ENCODE measurements at places on chromosomes 1 and 21.

GRCh38 chr1:200918006-200918405 is 23.3 kb downstream of the INAVA start:
- peak; percentile 32 for DNase-seq

DNA sequence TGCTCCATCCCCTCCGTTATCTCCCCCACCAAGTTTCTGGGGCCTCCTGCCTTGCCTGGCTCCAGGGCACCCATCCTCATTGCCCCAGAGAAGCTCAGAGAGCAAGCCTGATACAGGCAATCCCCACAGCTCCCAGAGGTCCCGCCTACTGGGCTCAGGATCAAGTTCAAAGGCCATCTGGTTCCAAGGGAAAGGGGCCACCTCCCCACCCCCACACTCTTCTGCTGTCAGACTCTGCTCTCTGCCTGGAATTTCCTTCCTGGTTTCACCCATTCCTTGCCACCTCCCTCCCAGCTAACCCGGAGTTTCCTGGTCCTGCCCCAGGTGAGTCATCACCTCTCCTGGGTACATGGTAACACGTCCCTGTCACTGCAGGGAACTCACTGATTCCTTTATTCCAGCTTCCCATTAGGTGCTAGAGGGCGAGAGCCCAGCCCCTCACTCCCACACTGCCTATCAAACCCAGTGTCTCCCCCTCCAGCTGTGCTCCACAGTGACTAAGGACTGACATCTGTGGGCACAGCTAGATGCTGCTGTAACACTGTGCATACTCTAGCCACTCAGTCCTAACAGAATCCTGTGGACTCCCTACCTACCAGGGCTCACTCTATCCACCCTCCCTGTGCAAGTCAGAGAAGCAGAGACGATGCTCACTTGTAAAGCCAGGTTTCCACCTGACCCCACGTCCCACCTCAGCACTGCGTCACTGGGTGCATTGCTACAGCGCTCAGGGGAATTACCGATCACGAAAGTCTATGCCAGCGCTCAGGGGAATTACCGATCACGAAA is 21.8 kb downstream of the RSPH1 start:
- DNase-seq: peak; percentile 19

GRCh38 chr1:89451011-89451410 is 73.6 kb upstream of the LRRC8B start:
- DNase-seq: peak; percentile 38

DNA sequence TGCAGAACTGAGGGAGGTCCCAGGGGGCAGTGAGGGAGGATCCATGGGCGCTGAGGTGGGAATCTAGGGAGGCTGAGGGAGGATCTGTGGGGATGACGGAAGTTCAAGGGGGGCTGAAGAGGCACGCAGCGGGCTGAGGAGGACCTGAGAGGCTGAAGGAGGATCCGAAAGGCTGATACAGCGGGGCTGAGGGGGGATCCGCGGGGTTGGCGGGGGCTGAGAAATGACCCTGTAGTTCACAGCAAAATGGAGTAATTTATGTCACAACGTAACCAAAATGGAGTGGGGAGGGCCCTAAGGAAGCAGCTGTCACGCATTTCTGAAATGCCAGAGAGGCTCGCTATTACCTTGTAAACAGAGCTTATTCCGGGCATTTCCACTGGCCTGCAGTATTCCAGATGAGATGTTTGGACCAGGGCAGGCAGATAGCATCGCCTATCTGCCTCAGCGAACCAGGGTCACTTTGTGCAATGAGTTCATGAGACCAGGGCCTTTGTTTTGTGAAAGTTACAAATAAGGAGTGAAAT is 926 bp upstream of the MRPL55 start:
- peak; percentile 79 for DNase-seq

- no peak for DNase-seq
Measured at GRCh38 chr1:234638832-234639799, 29.1 kb upstream of the IRF2BP2 start.

DNA sequence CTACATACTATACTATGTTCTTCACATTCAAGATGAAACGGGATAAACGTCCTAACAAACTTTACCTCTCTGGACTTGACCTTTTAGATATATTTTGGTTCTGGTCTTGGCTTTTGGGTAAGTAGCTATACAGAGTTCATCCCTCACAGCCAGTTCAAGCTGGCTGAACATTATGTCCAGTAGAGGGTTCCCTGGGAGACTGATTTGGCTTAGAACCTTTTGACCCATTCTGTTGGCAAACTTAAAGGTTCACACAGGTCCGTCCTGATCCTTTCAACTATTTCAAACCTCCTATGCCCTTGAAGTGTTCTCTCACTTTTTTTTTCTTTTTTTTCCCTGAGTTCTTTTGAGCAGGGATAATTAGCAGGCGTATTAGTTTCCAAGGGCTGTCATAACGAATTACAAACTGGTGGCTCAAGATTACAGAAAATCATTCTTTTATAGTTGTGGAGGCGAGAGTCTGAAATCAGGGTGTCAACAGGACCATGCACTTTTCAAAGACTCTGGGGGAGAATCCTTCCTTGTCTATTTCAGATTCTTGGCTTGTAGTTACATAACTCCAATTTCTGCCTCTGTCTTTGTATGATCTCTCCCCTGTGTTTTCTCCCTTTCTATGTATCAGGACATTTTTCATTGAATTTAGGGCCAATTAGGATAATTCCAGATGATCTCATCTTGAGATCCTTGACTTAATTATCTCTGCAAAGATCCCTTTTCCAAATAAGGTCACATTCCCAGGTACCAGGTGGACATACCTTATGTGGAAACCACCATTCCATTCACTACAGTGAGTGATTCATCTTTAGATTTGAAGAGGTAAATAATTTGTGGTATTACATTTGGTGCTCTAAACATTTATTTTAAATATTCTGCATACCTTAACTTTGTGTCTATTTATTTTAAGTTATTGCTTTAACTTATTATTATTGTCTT is 257.4 kb upstream of the USP25 start:
- DNase-seq: no peak

- DNase-seq: no peak
Measured at GRCh38 chr1:32758795-32759430, 56.3 kb upstream of the SYNC start.

- DNase-seq: no peak
Measured at GRCh38 chr1:106465666-106466065, 590.8 kb upstream of the PRMT6 start.

- DNase-seq: no peak
Measured at GRCh38 chr1:37719572-37720195, 27.4 kb downstream of the CDCA8 start.

- no peak for DNase-seq
Measured at GRCh38 chr1:100971021-100971420, 54.6 kb downstream of the DPH5 start.

DNA sequence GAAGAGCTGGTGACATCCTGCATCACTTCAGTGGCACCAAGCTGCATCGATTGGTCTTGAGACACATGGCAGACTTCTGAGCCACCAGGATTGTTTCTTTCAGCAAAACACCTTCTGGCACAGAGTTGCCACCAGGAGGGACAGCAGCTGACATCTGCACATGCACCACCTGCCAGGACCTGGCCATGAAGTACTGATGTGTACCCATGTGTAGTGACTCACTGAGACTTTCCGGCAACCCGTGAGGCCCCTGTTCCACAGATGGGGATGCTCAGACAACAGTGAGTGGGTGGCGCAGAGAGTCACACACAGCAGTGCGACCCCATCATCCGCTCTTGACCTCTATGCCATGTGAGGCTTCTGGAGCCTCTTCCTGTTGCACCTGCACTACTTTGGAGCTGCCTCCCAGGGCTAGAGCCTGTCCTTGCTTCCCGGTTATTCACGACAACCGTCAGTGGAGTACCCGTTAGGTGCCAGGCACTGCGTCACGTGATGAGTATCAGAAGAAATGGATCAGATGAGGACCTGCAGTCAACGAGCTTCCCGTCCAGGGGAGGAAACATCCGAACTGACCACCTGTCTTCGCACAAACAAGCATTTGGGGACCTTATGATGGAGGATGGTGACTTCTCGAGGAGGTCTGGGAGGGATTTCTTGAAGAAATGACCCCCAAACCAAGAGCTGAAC is 80.5 kb upstream of the VAMP3 start:
- DNase-seq: no peak

- peak; percentile 81 for DNase-seq
Measured at GRCh38 chr1:240575981-240576662, 35.8 kb downstream of the GREM2 start.

DNA sequence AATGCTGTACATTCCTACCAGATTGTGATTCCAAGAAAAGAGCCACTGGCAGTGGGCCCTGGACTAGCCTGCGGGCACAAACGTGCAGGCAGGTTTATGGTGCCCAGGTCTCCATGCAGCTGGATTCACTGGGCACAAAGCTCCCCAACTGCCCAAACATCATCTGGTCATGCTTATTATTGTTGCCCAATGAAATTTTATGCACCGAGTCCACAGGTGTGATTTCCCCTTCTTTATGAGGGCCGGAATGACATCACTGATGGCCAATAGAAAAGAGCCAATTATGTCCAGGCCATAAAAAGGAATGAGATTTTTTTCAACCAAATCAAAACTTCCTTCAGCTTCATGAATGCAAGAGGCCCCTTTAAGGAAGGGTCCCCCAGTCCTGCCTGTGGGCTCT is 66.2 kb downstream of the ERI3 start:
- no peak for DNase-seq

GRCh38 chr1:67171574-67171955 is 5.3 kb downstream of the IL23R start:
- DNase-seq: no peak

- peak; percentile 25 for DNase-seq
Measured at GRCh38 chr1:101301446-101302057, 64.7 kb downstream of the S1PR1 start.

DNA sequence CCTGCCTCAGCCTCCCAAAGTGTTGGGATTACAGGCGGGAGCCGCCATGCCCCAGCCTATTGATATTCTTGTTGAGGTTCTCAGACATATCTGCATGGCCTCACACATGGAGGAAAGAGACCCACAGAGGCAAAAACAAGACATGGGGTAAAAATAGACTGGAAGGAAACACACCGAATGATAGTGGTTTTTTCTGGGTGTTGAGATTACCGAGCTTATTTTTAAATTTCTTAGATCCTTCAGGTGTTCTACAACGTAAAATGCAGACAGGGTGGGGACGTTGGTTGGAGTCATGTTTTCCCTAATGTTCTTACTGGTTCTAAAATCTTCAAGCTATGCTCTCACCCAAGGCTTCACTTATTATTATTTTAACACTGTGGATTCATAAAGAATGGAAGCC is 23.9 kb upstream of the RUNX3 start:
- no peak for DNase-seq

DNA sequence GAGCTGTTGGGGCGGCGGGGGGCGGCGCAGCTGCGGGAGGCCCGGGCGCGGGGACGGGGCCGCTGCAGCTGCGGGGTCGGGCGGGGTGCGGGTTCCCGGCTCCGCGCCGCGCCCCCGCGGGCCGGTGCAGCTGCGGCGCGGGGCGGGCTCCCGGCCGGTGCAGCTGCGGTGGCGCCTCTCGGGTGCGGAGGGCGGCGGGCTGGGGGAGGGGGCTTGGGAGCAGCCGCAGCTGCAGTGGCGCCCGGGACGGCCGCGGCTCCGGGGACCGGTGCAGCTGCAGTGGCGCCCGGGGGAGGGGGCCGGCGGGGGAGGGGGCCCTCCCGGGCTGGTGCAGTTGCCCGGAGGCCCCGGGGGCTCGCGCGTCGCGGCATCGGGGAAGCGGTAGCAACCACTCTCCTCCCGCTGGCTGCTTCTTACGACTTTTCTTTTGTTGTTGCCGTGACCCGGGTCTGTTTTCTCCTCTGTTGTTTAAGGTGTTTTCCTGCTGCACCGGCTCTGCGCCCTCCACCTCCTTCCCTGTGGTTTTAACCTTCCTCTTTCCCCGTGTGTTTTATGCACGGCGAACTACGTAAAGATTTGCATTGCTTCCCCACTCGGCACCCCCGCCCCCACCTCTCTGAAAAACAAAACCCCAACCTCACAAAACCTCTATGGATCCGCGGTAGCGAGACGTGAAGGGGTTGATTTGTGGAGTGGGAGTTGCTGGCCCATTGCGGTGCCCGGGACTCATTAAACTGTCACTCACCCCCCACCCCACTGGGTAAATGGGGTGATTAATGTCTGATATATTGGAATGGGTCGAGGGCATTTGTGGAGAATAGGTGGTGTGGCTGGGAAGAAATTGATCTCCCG is 1.7 kb upstream of the ZBTB18 start:
- peak; percentile 50 for DNase-seq

GRCh38 chr1:1203561-1204424 is 2.6 kb downstream of the TNFRSF18 start:
- no peak for DNase-seq

DNA sequence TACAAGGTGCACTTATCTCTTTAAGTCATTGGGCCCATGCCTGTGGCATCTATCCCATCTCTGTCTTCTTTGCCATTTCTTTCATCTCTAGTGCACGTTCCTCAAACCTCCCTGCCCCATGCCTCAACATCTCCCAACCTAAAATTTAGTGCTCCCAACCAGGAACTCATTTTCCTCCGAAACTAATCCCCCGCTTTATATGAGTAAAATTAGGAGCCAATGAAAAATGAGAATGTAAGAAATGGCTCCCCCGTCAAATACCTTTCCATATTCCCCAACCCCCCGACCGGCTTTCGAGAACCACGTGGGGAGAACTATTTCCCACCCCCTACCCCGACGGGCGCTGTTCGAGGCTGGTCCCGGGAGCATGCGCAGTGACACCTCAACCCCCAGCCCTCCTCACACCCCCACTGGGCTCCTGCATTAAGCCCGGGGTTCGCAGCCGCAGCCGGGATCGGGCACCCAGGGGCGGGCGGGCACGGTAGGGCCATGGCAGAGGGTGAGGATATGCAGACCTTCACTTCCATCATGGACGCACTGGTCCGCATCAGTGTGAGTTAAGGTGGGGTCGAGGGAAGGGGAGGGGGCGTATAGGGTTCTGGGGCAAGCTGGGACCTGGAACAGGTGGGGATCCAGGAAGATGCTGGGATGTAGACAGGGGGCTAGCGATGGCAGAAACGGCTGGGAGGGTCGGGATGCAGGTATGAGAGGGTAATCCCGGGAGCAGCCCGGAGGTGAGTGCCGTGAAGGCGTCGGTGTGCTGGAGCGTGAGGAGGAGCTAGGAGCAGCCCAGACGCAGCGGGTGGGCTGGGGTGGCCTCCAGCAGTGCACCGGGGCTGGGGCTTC is at the start of gene TRIM46:
Gene TRIM46 (plus strand): TSS at position 372 of the 846 bp plus-strand sequence. CDS start 118 bp downstream, at position 490.
- DNase-seq: peak; percentile 79

- no peak for DNase-seq
Measured at GRCh38 chr1:47228644-47229030, 3.4 kb downstream of the TAL1 start.

DNA sequence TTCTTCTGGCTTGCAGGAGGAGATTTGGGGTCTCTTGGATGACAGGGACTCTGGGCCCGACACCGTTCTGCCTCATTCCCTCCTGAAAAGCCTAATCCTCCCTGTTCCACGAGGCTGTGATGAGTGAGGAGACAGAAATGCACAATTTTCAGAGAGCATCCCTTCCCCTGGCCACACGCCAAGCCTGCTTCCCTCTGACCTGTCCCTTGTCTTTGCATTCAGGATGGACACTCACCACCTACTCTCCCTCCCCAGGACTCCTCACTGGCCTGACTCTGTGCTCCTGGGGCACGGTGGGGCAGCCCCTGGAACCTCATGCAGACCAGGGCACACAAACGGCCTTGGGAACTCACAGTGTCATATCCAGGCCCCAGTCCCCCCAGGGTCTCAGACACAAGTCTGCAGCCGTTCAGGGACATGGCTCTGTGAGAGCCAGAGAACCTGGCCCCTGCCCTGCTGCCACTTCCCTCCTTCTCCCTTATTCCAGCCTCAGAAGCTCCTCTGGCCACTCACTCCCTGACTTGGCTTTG is 3.5 kb upstream of the PRAMEF12 start:
- no peak for DNase-seq
